ENCODE measurements at places on chromosomes 3 and 15.

DNA sequence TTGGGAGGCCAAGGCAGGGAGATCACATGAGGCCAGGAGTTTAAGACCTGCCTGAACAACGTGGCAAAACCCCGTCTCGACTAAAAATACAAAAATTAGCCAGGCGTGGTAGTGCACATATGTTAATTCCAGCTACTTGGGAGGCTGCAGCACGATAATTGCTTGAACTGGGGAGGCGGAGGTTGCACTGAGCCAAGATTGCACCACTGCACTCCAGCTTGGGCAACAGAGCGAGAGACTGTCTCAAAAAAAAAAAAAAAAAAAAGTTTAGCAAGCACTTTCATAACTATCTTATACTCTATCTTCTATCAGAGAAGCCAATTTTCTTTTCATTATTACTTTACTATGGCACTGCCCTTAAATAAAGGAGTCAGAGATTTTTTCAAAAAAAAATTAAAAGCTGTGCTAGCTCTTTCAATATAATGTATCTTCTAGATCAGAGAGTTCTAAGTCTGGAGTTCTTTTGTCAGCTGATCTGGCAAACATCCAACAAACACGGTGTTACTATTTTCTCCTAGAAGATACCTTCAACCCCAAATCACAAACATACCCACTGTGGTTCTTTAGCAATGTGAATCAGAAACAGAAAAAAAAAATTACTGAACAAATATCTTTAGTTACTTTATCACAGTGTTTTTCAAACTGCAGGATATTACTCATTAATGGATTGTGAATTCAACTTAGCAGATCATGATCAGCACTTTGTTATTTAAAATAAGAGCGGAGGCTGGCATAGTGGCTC lies 3.0 kb downstream of the ZNF770 start:
- no peak for DNase-seq

DNA sequence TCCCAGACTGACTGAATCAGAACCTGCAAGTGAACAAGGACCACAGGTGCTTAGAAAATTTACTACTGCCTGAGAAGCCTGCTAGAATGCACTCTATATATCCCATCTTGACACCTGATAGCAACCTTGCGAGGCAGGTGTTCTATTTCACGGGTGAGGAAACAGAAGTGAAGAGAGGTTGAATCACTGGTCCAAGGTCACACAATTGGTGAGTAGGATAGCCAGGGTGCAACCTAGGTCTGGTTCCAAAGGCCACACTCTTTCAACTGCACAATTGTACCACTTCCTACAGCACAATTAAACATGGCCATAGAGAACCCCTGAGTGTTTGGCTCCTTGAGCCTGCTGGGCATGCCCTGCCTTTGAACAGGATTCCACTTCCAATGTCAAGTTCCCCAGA lies 87.0 kb downstream of the RAB11A start:
- DNase-seq = no peak

GRCh38 chr3:171189394-171190080 lies 163.0 kb upstream of the SLC2A2 start:
- DNase-seq = no peak

GRCh38 chr3:34683851-34684250 lies 885.4 kb downstream of the PDCD6IP start:
- DNase-seq = peak; percentile 2

GRCh38 chr3:57063032-57063431 lies 2.6 kb downstream of the SPATA12 start:
- DNase-seq = no peak

- DNase-seq = no peak
These were observed 542 bp upstream of the UBAP1L start for GRCh38 chr15:65115542-65115941.

DNA sequence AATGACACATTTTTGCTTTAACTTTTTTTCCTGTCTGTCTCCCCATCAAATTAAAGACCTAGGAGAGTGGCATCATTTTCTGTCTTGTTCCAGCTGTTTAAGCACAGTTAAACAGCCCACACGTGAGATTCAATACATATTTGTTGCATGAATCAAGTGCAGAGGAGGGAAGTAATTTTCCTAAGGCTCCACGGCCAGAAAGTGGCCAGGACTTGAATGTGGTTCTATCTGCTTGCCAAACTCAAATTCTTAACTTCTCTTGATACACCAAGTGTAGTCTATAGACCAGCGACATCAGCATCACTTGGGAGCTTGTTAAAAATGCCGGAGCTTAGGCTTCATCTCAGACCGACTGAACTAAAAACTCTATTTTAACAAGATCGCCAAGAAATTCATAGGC lies 724.8 kb upstream of the CFAP20DC start:
- peak; percentile 83 for DNase-seq

DNA sequence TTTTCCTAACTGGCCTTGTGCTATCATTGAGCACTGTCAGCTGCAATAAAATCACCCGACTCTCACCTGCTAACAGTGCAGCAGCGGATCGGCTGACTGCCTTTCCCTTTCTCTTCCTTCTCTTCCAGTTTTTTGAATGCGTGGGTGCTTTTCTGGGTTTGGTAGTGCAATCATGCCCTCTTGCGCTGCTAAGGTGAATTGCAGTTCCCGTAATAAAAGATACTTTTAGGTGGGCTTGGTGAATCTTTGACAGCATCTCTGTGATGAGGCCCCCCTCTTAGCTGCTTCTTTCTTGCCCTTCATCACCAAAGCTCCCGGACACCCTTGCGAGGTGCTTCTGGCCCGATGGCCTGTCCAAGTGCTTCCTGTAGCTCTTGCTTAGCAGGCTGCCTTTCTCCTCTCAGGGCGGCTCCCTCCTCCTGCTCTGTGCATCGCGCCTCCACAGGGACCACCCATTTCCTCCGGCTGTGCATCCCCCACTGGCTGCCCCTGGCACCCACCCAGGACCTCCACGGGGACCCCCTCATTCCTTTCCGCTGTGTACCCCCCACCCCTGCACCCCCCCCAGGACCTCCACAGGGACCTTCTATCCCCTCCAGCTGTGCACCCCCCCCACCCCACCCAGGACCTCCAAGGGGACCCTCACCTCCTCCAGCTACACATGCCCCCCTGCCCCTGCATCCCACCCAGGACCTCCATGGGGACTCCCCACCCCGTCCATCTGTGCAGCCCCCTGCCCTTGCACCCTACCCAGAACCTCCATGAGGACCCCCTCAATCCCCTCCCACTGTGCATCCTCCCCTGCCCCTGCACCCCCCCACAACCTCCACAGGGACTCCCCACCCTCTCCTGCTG lies 50.8 kb upstream of the RPL32 start:
- DNase-seq = peak; percentile 65

GRCh38 chr3:125055331-125055912 lies 375 bp downstream of the HEG1 start:
- DNase-seq = no peak

GRCh38 chr15:39248204-39248603 lies 332.7 kb upstream of the THBS1 start:
- DNase-seq = peak; percentile 66

DNA sequence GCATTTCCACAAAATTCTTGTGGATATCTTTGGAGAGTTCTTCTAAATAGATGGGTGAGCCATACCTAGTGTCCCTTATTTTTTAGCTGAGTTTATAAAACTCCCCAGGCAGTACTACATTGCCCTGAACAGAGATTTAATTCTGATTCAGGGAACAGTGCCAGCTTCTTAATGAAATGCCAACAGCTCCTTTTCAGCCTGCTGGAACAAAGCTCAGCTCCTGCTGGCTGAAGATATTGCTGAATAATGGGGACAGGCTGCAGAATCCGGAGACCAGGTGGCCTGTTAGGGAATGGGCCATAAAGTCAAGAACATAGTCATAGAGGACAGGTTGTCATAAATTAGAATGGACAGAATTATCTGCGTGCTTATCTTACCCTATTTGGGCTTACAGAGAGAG lies 8.9 kb downstream of the HGD start:
- no peak for DNase-seq

GRCh38 chr3:134311693-134312071 lies 61.0 kb upstream of the RYK start:
- DNase-seq = peak; percentile 58

DNA sequence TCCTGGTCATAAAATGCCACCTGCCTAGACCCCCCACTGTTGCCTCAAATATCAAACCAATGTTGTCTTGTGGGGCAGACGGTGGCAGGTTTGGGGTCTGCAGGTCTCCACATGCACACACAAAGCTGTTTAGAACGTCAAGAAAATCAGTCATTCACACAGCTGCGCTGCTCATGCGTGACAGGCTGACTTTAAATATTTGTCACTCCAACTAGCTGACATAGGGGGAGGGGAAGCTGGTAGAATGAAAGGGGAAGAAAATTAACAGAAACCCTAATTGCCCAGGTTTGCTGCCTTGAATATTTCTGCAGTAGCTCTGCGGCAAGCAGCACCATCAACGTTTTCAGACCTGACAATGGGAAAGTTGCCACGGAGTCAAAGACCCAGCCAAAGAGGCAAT lies 201.8 kb downstream of the ABHD5 start:
- no peak for DNase-seq

DNA sequence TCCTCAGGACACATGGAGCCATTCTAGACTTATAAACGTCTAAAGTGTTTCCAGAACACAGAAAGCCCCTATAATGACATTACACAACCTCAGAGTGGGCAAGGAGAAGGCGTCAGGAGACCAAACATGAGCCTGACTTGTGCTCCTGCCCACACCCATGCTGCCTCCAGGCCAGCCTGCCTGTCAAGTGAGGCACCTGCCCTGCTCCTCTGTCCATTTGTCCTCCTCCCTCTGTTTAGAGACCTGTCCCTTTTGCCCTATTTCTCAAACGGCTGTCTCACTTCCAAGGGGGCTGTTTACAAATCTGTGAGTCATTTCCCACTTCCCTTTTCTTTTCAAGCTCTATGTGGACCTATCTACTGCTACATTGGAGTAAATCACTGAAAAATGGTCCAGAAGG lies 21.0 kb downstream of the ZDHHC3 start:
- DNase-seq = peak; percentile 52

- no peak for DNase-seq
These were observed 80.6 kb downstream of the PGPEP1L start for GRCh38 chr15:98927022-98927421.

DNA sequence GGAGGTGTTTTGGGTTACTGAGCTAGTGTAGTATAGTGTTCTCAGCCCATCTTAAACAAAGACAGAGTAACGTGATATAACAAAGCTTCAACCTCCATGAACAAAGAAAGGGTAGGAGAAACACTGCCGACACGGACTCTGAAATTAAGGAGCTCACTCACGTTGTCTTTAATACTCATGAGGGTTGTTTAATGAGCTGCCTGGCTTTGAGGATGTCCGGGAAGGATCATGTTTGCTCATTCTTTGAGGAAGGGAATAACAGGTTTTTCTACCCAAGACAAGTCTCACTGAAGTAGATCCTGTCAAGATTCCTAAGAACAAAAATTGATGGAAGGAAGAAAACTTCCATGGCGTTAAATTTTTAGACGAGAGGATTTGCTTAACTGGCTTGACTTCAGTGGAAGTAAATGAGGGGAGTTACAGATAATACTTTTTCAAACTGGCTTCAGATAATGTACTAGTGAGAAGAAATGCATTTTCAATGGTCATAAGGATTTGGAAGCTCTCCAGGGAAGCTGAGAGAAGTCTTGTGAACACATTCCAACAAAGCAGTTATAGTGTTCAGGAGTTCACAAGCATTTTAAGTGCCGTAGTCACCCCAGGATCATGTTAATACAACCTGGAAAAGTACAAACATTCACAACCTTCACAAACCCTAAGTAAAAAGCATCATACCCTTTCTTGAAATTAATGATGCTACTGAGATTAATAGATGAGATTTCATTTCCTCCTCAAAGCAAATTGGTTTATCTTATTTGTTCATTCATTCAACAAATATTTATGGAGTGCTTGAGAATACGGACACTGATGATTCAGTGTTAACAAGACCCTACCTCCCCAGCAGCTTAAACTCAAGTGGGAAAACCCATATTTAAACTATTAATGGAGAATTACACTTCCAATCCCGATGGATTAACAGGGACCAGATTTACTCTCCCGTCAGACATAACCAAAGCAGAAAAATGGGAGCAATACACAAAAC lies 101.5 kb downstream of the SHQ1 start:
- DNase-seq = peak; percentile 16

- DNase-seq = no peak
These were observed 70.3 kb downstream of the LYSMD4 start for GRCh38 chr15:99662903-99663302.

- no peak for DNase-seq
These were observed 42.5 kb downstream of the CHCHD4 start for GRCh38 chr3:14082108-14082657.

GRCh38 chr3:126433496-126434263 lies 39.0 kb downstream of the CFAP100 start:
- no peak for DNase-seq

DNA sequence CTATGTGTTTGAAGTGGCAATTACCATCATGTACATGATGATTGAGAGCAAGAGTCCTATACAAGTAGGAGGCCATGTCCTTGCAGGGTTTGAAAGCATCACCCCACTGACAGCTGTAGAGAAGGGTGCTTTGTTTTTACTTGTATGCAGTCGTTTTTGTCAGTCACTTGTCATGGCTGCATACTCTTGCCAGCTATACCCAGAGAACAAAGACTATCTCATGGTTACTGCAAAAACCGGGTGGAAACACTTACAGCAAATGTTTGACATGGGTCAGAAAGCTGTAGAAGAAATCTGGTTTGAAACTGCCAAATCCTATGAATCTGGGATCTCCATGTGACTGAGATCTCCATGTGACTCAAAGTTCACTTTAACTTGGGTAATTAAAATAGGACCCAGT lies 6.9 kb upstream of the PSMA4 start:
- DNase-seq = no peak

- DNase-seq = no peak
These were observed 133.1 kb upstream of the PLXNA1 start for GRCh38 chr3:126849768-126850167.

GRCh38 chr3:96182756-96183155 lies 631.6 kb upstream of the EPHA6 start:
- DNase-seq = no peak

GRCh38 chr15:69861331-69862171 lies 236.2 kb downstream of the TLE3 start:
- DNase-seq = peak; percentile 18

- DNase-seq = no peak
These were observed 323.5 kb downstream of the VPS13C start for GRCh38 chr15:61736790-61737189.

- DNase-seq = peak; percentile 56
These were observed 48.5 kb downstream of the EFHB start for GRCh38 chr3:19885468-19885867.

DNA sequence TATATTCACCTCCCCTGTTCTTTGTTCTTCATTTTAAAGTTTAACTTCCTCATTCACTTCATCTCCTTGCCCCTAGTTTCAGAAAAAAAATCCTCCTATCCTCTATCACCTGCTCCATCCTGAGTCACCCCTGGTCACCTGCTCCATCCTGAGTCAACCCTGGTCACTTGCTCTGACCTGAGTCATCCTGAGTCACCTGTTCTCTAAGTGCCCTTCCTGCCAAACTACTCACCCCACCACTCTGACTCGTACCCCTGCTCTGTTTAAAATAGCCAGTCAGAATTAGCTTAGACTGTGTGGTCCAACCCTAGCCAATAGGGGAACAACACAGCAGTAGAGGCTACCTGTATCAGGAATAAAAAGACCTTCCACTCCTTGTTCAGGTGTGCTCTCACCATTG lies 716.9 kb downstream of the ZBBX start:
- no peak for DNase-seq

GRCh38 chr3:13011573-13012220 lies 61.5 kb downstream of the IQSEC1 start:
- no peak for DNase-seq

GRCh38 chr15:98786717-98787116 lies 138.4 kb downstream of the IGF1R start:
- no peak for DNase-seq

- no peak for DNase-seq
These were observed 1026.4 kb downstream of the ROBO2 start for GRCh38 chr3:78066287-78066686.

GRCh38 chr3:169203631-169204550 lies 459.6 kb downstream of the MECOM start:
- DNase-seq = no peak

Data from EL (cell line).